Activated T-cell treated with anti-CD3 and anti-CD28 coated beads, Interleukin-2, amount 50 U/mL, for 4 hours (primary cell): ENCODE measurements at places on chromosomes 13 and 19. TPM values are rescaled to one million over a fixed set of nuclear protein-coding genes. Genes with fewer than 3 reads are reported as not detected.

The SF3A2 gene
- total RNA-seq, result 179 TPM

The MEIOSIN gene
- not detected for total RNA-seq

The KLF2 gene
- total RNA-seq, result 1.4 TPM

The ZNF507 gene
- total RNA-seq, result 26.0 TPM

The MYO16 gene
- not detected for total RNA-seq

DNA sequence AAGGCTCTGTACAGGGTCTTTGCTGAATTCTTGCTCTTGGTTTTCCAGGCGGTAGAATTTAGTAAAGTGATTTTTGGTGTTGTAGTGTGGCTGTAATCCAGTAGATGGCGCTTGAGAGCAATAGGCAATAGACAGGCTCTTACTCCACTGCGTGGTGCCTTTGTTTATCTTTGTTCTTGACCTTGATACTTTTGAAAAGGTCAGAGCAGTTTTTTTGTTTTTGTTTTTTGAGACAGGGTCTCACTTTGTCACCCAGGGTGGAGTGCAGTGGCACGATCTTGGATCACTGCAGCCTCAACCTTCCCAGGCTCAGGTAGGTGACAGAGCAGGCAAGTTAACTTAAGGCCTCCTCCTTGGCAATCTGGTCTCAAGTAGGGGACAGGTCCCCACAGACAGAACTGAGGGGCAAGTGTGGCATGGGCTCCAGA lies 12.2 kb upstream of the LILRA5 start:
- peak; percentile 44 for DNase-seq

The LIM2 gene
- 0.65 TPM for total RNA-seq

The KLK3 gene
- total RNA-seq, result not detected

GRCh38 chr13:76848596-76848995 lies 37.6 kb downstream of the KCTD12 start:
- no peak for DNase-seq

The ZNF177 gene
- total RNA-seq, result 0.27 TPM

DNA sequence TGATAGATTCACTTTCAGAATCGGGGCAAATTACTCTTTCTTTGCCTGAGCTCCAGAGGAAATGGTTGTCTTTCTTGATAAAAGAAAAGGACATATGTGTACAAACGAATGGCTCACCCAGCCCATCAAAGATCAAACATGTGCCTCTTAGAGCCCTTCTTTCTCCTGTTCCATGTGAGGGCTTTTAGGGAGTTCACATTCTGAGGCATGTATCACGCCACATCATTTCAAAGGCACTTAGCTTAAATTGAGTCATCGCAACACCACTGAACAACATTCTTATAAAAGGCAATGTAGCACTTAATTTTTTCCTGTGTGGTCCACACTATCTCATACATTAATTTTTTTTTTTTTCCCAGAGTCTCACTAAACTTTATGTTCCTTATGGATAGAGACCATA lies 521.0 kb downstream of the SUCLA2 start:
- DNase-seq, result no peak

The ZNF442 gene
- total RNA-seq, result 0.29 TPM

GRCh38 chr19:480016-480855 lies 16.1 kb upstream of the MADCAM1 start:
- DNase-seq, result peak; percentile 39

The C1QTNF9 gene
- total RNA-seq, result not detected

DNA sequence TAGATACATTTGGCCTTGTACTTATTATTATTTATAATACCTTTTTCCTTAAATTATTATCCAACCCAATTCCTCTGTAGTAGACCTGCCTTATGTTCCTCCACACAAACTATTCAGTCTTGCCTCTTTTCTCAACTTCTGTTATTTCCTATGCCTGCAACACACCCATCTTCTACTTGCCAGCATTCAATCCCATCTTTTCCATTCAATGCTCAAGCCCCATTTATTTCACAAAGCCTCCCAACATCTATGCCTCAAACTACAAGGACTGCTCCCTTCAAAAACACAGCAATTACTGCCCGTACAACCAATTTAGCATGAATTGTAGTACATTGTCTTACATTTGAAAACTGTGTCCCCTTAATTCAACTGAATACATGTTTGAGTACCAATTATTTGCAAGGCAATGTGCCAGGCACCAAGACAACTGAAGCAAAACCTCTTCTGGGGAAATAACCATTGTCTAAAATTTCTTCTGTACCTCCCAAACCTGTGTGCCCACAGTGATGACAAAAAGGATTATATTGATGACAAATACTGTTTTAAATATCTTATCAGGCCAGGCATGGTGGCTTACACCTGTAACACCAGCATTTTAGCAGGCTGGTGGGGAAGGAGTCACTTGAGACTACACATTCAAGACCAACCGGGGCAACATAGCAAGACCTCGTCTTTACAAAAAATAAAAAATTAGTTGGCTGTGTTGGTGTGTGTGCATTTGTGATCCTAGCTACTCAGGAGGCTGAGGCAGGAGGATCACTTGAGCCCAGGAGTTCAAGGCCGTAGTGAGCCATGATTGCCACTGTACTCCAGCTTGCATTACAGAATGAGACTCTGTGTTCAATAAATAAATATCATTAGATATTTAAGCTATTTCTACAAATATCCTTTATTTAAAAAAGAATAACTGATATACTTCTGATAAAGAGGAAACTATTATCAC lies 35.1 kb downstream of the ELF1 start:
- DNase-seq, result no peak

DNA sequence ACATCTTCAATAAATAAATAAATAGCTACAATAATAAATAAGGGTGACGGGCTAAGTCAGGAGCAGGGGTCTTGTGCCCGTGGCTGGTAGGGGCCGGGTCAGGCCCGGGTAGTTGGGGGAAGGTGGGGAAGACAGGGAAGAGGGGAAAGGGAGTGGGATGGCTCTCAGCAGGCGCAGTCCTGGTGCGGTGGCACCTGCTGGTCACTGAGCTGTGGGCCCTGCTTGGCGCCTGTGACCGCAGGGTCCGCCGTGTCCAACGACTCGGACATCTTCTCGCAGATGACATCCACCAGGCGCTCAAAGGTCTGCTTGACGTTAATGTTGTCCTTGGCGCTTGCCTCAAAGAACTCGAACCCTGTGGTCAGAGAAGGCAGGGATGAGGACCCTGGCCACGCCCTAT lies 4.3 kb downstream of the MPV17L2 start:
- DNase-seq, result no peak

GRCh38 chr13:62336507-62336906 lies 920.9 kb upstream of the PCDH20 start:
- DNase-seq, result no peak

The TPRX1 gene
- total RNA-seq, result not detected

DNA sequence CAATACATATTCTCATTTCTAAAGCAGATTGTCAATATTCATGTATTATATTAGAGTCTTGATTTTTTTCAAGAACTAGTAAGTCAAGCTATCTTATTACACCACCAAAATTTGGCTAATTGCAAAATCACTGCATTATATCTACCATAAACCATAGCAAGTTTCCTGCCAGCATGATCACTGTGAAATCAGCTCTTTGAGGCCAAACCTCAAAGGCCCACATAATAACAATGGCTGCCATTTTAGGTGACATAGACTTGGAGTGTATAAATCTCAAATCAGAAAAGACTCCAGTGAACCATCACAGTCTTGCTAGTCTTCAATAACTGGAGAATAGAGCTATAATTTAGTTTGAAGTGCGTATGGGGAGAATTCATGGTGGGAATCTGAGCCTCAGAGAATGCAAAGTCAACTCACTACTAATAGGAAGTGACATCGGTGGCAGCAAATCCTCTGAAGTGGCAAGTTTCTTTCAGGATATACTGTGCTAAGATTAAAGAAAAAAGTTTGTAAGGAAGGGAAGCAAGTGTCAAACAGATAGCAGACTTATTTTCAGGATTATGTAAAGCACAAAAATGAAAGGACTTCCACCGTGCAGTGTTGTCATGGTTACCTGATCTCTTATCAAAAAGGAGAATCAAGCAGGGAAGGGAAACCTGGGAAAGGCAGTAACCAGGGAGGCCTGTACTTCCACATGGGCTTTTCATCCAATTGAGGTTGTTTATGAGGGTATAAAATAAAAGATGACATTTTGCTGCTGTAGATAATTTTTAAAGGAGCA lies 117.4 kb upstream of the FNDC3A start:
- DNase-seq, result no peak

The ATP4B gene
- total RNA-seq, result not detected
